ENCODE measurements at places on chromosomes 11 and 22.

GRCh38 chr11:56911312-56911711 is 77.4 kb upstream of the OR5AK2 start:
- no peak for DNase-seq

DNA sequence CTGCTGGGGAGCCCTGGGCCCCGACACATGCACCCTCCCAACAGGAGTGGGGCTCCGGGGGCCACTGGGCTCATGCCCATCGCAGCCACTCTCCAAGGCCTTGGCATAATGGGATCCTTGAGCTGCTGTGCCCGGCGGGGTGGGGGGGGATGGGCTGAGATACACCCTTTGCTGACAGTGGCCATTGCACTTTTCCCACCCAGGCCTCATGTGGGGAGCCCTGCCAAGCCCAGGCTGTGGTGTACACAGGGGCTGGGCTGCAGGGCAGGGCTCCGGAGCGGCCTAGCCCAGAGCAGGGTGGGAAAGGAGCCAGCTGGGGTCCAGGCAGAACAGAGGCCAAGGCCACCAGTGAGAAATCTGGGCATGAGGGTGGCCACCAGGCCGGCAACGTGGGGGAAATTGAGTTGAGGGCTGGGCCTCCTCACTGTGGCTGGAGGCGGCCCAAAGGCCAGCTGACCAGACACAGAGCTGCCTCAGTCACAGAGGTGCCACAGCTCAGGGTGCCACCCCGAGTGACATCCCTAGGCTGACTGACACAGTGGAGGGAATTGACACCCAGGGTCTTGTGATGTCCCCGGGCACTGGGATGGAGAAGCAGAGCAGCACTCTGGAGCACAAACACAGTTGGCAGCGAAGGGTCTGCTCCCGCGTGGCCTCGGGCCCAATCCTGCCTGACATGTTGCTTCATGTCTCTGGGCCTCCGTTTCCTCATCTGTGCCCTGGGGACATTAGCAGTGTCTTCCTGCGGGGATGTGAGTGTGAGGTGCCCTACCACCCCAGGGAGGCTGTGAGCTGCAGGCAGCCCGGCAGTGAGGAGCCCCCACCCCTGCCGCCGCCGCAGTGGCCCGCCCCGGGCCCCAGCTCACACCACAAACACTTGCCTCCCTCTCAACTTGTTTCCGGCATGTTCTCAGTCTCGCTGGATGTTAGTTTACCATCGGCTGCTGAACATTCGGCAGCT is 30.4 kb downstream of the RTN4R start:
- DNase-seq, result peak; percentile 23

GRCh38 chr11:13316528-13316961 is 39.0 kb downstream of the BMAL1 start:
- DNase-seq, result no peak

GRCh38 chr11:117418737-117419481 is 91.3 kb downstream of the CEP164 start:
- DNase-seq, result no peak

DNA sequence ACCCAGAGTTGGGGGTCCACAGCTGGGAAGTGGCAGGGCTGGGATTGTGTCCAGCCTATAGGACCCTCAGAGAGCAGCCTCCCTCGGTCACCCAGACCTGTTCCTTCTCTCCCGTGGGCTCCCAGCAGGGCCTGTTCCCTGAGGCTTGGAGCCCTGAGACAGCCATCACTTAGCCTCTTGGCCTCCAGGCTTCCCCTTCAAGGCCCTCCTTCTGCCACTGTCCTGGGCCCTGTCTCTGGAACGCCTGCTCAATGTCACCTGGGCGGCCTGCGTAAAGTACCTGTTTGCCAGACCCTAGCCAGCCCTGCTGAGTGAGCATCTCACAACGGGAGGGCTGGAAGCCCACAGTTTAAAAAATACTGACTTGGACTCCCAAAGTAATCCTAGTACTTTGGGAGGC is 6.5 kb downstream of the MGAT3 start:
- no peak for DNase-seq

DNA sequence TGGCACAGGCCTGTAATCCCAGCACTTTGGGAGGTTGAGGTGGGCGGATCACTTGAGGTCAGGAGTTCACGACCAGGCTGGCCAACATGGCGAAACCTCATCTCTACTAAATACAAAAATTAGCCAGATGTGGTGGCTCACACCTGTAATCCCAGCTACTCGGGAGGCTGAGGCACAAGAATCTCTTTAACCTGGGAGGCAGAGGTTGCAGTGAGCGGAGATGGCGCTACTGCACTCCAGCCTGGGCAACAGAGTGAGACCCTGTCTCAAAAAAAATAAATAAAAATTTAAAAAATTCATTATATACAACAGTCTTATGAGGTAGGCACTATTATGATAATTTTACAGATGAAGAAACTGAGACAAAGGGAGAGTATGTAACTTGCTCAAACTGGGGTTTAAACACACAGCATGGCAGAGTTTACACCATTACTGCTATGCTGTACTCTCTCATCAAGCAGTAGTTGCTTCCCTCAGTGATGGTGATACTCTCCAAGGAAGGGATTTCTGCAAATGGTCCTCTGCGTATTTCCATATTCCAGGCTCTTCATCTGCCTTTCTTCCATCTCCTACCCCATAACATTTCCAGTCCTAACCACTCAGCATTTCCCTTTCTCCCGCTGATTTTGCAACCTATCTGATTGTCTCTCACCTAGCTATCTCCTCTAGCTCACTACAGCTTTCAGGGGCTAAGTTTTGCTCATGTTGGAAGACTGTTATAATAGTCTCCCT is 95.3 kb downstream of the CCDC83 start:
- DNase-seq, result no peak

DNA sequence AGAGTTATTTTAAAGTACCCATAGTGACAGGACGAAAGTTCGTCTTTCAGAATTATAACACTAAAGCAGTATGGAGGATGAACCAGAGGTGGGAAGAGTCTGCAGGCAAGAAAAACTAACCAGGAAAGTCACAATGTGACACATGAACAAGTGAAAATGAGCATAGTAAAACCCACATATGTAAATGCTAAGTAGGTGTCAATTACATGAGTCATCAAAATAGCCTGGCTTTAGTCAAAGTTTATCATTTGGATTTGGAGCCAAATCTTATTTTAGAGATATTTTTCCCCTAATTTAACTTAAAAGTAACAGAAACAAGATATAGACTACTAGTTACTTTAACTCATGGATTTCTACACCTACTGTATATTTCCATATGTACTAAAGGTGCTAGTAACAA is 159.8 kb downstream of the GRIA4 start:
- DNase-seq, result no peak

GRCh38 chr11:27401833-27402316 is 38.9 kb upstream of the CCDC34 start:
- no peak for DNase-seq

DNA sequence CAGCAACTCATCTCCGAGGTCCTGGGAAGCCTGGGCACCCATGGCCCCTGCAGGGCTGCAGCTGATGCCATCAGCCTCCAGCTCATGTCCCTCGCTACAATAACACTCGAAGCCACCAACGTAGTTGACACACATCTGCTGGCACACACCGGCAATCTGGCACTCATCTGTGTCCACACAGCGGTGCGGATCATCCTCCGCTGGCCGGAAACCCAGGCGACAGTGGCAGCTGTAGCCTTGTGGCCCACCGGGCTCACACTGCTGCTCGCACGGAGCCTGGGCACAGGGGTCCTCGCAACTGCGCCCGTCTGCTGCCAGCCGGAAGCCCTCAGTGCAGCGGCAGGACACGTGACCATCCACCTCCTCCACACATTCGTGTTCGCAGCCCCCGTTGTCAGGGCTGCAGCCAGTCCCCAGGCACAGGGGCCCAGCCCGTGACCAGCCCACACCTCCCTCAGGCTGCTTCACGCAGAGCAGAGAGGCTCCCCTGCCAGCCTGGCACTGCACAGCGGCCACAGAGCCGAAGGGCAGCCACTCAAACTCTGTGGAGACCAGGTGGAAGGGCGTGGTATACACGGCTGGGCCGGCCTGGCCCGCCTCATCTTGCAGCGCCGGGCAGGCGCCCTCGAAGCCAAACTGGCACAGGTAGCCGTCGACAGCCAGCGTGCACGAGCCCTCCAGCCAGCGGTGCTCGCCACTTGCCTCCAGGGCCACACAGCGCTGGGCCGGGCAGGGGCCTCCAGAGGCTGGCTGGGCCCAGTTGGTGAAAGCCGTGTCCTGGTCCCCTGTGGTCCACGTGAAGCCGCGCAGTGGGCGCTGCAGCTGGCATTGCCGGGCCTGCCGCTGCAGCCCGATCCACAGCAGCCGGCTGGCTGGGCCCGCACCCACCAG is 678 bp downstream of the CD248 start:
- DNase-seq, result no peak

DNA sequence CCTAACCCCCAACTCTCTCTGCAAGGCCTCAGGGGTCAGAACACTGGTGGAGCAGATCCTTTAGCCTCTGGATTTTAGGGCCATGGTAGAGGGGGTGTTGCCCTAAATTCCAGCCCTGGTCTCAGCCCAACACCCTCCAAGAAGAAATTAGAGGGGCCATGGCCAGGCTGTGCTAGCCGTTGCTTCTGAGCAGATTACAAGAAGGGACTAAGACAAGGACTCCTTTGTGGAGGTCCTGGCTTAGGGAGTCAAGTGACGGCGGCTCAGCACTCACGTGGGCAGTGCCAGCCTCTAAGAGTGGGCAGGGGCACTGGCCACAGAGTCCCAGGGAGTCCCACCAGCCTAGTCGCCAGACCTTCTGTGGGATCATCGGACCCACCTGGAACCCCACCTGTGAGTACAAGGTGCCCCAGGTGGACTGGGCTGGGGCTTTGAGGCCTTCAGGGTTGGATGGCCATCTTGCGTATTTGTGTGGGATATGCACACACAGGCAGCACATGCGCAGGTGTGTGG is at the start of gene BEST1:
BEST1 (plus strand) TSS at position 317 of the 513 bp plus-strand sequence. CDS start 1,456 bp downstream, outside the sequence.
- DNase-seq, result no peak

DNA sequence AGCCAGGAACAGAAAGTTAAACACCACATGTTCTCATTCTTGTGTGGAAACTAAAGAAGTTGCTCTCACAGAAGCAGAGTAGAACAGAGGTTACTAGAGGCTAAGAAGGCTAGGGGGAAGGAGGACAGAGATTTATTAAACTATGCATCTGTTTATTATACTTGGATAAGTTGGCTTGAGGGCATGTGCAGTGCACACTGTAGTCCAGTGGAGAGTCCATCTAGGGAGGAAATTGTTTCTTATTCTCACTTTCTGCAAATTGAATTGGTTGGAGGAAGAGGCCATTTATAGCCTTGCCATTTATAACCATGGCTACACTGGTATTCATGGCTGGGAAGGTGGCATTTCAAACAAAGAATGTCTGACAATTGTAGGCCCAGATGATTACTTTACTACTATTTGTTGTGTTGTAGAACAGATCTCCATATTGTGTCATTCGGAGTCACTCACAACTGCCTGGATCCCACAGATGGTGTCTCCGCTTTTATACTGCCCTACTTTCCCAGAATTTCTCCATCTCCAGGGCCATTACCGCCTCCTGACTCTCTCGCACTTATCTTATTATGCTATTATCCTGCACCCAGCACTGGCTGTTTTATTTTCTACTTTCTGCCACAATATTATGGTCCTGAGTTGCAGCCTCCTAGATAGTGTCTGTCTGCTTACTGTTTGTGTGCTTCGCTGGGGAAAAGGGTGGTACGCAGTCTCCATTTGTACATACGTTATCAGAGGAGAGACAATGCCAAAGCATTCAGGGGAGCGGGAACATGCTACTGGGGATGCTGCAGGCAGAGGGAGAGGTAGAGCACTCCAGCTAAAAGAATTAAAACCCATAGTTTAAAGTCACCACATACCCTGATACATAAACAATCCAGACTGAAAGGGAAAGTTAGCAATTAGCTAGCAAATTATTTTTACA is 169.3 kb upstream of the BLID start:
- DNase-seq, result no peak

GRCh38 chr22:32164075-32164860 is 5.2 kb upstream of the C22orf42 start:
- no peak for DNase-seq

- DNase-seq, result no peak
Measured at GRCh38 chr22:28955817-28956216, 72.4 kb downstream of the ZNRF3 start.

DNA sequence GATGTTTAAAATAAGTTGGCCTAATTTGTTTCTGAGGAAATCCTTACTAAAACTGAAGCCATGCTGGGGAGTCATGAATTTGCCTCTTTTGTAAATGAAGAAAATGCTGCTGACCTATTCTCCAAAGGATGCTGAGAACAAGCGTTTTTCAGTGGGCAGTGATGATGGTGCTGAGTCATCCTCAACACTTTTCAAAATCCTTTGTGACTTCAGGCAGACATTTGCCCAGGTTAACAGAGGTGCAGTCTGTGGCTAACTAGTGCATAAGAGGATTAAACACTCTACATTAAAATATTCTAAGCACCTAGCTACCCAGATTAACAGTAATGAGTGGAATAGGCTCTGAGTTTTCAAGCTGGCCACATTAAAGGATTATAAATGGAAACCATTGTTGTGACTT is 509.0 kb downstream of the DLG2 start:
- DNase-seq, result no peak

DNA sequence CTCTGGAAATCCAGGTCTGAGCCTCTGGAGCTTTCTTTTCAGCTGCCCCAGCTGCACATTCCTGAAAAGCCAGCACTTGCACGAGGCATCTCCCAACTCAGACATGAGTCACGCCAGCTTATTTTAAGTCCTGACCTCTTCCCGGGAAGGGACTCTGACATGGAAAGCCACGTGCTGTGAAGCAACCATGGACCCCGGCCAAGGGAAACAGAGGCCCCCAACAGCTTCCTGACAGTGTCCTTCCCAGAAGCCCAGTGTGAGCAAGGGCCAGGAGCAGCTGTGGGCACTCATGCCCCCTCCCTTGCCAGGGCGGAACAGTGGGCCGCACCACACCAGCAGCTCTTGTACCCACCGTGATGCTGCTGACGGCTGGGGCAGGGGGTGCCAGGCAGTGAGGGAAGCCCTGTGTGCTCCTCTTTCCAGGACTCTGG is 118.8 kb upstream of the CADM1 start:
- no peak for DNase-seq

GRCh38 chr11:64000026-64000739 is 13.9 kb downstream of the OTUB1 start:
- no peak for DNase-seq

GRCh38 chr22:29886596-29886995 is 3.6 kb downstream of the MTMR3 start:
- no peak for DNase-seq

DNA sequence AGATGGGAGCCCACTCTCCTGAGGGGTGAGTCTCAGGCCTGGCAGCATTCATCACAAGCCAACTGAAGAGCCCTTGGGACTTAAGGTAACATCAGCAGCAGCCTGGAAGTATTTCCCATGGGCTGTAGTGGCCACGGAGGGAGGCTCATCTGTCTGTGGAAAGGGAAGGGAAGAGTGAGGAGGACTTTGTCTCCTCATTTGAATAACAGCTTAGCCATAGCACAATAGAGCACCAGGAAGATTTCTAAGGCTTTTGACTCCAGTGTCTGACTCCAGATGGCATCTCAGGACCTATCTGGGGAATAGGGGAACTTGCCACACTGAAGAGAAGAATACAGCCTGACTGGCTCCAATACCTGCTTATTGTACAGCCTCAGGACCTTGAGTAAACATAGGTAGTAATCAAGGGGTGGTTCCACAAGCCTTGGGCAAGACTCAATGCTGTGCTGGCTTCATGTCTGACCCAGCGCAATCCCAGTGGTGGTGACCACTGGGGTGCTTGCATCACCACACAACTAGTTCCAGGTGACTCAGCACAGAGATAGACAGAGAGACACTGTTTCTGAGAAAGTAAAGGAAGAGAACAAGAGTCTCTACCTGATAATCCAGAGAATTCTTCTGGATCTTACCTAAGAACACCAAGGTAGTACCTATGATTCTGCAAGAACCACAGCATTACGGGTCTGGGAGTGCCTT is 510.5 kb upstream of the CCDC179 start:
- DNase-seq, result no peak

- no peak for DNase-seq
Measured at GRCh38 chr11:81345609-81346008, 1388.1 kb downstream of the FAM181B start.

Measured in NCI-H2081 (cell line).